ENCODE measurements at places on chromosomes 4 and X.

- DNase-seq, result no peak
Measured at GRCh38 chrX:53056292-53056691, 7.7 kb downstream of the GPR173 start.

DNA sequence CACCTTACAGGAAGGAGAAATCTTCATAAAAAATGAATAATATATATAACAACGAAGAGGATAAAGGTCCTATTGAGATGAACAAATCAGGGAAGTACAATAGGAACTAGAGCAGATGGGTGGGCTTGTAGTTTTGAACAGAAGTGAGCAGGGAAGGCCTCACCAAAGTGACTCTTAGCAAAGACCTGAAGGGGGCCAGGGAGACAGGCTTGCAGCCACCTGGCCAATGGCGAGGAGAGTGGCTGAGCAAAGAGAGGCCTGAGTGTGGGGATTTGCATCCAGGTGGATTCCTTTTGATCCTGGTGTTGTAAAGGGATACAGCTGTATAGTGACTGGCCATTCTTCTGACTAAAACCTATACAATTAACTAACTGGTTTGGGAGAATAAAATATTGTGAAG is 354.1 kb downstream of the CAMK2D start:
- no peak for DNase-seq

DNA sequence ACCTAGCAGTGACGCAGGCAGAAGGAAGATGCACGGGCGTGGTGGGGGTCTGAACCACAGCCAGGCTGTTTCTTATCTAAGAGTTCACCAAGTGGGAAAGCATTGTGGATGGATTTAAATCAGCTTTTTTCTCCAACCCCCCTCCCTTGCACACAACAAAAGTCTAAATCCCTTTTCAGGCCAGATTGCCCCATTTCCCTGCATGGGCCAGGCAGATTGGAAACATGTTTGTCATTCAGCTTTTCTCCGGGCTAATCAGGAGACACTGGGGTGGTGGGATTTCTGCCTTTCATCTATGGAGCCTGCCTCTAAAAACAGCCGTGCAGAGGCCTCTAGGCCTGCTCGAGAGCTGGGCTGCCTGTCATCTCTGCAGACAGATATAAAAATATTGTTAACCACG is 166.3 kb upstream of the LEF1 start:
- DNase-seq, result no peak

- no peak for DNase-seq
Measured at GRCh38 chr4:182847576-182848450, 69.4 kb downstream of the DCTD start.

GRCh38 chr4:67892253-67892652 is 8.5 kb upstream of the TMPRSS11D start:
- no peak for DNase-seq

DNA sequence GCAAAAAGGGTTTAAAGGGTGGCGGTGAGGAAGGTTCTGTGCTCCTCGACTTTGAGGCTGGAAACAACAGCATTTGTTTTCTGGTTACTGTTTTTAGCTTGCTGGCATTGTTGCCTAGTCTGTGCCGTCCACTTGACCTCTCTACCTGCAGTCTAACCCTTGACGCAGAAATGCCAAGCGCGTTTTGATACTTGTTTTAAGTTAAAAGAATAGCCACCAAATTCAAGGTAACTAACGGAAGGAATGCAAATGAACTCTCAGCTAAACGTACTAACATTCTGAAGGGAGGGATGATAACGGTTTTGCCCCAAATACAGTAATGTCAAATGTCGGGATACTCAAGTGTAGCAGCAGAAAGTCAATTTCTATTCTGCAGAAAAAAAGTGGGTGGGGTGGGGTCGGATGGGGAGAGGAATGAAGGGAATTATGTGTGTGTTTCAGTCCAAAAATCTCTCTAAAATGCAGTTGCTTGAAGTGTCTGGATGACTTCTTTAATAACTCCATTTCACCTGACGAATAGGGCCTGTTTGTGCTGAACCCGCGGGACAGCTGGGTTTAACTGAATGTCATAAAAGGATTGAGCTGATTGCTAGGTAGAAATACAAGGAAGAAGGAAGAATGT is 3.4 kb upstream of the NKX6-1 start:
- DNase-seq, result no peak

DNA sequence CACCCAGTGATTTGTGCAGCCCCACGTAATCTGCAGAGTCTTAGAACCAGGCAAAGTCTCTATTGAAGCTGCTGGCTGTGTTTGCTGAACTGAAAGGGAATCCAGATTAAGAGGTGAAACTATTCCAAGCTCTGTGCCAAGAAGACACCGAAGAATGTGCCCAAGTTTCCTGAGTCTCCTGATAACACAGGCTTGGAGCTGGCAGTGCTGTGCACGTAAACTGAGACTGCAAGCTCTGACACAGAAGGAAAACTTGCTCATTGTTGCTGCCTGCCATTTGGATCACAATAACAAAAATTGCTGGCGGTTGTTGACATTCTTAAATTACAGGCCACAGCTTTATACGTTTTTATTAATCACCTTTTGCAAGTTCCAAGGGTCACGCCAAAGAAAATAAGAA is 60.2 kb upstream of the VCX3B start:
- no peak for DNase-seq

- no peak for DNase-seq
Measured at GRCh38 chr4:18106620-18107019, 85.1 kb upstream of the LCORL start.

DNA sequence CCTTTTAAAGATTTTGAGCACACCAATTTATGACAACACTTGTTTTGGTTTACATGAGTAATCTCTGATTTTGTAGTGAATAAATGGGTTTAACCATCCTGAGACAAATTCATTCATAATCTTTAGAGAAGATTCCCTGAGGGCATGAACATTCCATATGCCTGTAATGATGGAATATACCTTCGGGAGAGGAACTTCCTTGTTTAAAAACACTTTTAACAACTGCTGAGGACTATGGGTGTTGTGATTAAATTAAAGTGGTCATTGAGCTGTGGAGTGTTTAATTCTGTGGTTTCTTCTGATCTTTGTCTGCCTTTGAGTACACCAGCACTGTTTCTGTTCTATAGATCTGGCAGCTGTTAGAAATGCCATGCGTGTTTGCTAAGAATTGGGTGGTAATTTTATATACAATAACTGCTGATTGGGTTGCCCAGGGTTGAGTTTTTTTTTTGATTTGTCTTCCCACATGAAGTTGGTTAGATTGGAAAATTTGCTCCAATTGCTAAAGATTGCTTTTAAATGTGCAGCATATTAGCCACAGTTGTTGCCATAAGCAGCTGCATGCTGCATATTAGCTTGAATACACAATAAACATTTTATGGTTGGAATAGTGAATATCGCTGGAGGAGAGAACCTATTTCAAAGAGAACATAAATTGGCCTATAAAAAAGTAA is 86.8 kb downstream of the DCLK2 start:
- no peak for DNase-seq

DNA sequence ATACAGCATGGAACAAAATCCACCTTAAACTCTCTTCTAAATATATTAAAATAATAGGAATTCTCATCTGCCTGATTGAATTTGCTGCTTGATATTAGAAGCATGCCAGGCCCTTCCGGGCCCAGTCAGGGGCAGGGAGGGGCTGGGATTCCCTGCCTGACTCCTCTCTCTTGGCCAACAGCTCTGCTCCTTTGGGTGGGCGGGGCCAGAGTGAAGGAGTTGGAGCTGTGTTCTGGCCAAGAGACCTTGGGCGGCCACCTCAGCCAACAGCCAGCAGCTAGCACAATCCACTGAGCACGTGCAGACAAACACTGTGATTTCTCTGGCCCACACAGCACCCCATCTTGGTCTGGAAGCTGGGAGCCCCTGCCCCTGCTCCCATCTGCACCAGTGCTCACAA is 140.3 kb downstream of the PJA1 start:
- no peak for DNase-seq

- DNase-seq, result no peak
Measured at GRCh38 chr4:17170131-17170530, 271.7 kb upstream of the LDB2 start.

- no peak for DNase-seq
Measured at GRCh38 chrX:102560423-102561068, 38.8 kb upstream of the ARMCX5 start.

DNA sequence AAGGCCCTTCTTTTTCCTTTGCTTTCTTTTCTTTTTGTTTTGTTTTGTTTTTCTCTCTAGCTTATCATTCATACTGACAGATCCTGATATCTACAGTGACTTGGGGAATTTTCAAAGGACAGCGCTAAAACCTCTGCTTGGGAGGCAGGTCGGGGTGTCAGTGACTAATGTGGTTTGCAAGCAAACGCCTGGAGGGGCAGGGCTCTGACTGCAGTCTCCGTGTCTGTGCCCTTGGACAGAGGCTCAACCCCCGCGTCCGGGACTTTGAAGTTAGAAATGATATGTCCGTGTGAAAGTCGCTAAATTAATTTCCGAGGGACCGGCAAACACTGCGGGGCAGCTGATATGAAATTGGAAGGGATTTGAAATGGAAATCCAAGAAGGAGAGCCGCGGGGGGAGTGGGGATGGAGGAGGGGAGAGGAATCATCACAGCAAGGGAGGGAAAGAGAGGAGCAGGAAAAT is 312.4 kb downstream of the DHRSX start:
- DNase-seq, result no peak

DNA sequence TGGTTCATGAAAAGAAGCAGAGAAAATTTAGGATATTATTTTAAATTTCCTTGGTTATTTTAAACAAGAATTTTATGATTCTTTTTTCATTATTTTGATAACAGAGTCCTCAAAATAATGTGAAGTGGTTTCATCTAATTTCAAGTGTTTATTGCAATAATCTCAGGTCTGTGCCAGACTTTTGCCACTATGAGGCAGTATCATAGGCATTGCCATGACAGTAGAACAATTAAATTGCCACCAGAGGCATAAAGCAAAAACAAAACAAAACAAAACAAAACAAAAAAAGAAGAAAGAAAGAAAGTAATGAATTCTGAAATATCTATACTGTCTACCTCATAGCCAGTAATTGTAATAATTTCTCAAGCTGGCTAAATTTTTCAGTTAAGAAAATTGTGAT is 739.2 kb downstream of the KCTD8 start:
- DNase-seq, result no peak

GRCh38 chr4:12036450-12036849 is 607.8 kb upstream of the HS3ST1 start:
- DNase-seq, result no peak

GRCh38 chr4:94653984-94654609 is 103.7 kb upstream of the BMPR1B start:
- DNase-seq, result no peak

GRCh38 chr4:96056346-96056934 is 216.5 kb downstream of the PDHA2 start:
- DNase-seq, result no peak

- no peak for DNase-seq
Measured at GRCh38 chr4:5166377-5166776, 115.1 kb downstream of the STK32B start.

DNA sequence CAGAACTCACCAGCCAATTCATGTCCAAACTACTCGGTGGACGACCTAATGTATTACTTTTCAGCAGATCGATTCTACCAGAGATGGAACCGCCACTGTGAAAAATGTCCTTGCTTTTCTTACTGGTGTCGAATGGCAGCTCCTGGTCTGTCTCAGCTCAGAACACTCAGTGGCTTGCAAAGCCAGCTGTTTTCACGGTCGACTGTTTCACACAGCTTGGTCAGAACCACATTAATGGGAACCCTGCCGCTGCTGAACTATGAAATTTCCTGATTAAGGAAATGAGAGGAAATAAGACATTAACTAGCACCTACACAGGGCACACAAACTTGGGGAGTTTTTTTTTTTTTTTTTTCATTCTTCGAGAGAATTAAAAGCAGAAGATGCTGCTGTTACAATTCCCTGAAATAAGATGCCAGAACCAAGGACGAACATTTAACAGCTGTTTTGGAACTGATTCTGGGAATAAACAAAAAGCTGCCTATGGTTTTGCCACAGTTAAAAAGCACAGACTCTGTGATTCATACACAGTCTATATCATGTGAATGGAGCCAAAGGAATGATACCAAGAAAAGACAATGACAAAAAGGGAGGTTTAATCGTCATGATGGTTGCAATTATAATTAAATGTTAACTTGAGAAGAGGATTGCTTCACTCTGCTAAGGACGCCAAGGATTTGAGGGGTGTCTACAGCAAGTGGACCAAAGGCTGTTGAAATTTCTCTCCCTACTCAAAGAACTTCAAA is 31.3 kb downstream of the SUPT20HL2 start:
- no peak for DNase-seq

- no peak for DNase-seq
Measured at GRCh38 chrX:10538831-10539230, 81.6 kb downstream of the MID1 start.

DNA sequence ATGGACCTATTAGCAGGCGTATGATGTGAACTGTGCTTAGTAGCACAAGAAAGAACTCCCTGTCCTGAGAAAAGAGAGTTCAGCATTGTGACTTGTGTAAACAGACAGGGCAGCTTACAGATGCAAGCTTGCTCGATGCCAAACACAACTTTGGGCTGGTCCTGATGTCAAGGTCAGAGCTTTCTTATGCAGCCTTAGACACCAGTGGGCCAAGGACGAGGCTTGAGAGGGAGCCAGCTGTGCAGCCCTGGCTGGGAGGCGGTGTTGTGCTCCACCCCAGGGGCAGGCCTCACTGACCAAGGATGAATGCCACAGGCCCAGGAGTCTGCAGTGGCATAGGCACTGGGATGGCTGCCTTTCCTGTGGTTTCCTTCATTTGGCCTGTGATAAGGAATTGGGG is 35.4 kb downstream of the JADE1 start:
- DNase-seq, result no peak

DNA sequence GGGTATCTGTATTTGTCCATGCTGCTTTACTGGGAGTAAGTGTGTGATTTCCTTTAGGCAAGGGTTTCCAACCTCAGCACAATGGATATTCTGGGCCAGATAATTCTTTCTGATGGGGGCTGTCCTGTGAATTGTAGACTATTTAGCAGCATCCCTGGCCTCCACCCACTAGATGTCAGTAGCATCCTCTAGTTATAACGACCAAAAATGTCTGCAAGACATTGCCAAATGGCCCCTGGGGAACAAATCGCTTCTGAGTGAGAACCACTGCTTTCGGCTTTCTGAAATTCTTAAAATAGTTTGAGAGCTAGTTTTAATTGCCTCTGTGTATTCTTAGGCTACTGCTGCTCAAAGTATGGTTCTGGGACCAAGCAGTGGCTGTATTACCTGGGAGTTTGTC is 81.2 kb upstream of the GPM6B start:
- no peak for DNase-seq

Measured in stimulated activated CD8-positive, alpha-beta memory T cell treated with anti-CD3 and anti-CD28 coated beads, Interleukin-15, amount 100 ng/mL, for 4 hours (primary cell).